Immature natural killer cell (primary cell): ENCODE measurements at places on chromosomes 13 and 19.

GRCh38 chr19:13228561-13228960 is 78.3 kb downstream of the IER2 start:
- no peak for DNase-seq

- DNase-seq = no peak
Measured at GRCh38 chr19:55581145-55581822, 636 bp upstream of the ZNF579 start.

DNA sequence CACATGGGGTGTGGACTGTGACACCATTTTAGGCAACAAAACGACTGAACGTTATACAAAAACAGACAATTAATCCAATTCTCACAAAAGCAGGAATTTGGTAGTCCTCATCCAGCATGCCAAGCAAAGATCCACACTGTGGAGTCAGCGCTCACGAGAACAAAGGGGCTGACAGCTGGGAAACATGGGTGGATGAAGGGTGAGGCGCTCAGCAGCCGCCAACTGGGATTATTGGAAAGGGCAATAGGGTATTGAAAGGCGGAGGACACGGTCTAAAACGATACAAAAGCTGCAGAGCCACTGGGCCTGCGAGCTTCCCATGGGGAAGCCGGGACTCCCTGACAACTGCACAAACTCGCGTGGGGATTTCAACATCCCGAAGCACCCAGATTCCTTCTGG is 4.7 kb upstream of the ZNF813 start:
- DNase-seq = no peak

DNA sequence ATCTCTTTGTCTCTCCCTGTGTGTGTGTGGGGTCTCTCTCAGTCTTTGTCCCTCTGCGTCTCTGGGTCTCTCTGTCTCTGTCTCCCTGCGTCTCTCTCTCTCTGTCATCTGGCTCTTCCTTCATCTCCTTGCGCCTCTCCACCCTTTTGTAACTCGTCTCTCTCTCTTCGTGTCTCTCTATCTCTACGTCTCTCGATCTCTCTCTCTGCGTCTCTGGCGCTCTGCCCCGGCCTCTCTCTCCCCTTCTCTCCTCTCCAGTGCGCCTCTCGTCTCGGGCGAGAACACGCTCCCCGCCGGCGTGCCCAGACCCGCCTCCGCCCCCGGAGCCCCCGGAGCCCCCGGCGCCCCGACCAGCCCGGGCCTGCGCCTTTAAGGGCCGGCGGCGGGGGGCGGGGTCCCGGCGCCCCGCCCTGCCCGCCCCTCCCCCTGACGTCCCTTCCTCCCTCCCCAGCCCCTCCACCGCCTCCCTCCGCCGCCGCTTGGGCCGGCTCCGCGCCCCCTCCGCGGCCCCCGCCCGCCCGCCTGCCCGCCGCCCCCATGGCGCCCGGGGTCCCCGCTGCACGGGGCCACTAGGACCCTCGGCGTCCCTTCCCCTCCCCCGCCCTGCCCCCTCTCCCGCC is at the start of gene MARK4:
MARK4 (plus strand) TSS at position 440 of the 620 bp plus-strand sequence. CDS start 318 bp downstream, outside the sequence.
- peak; percentile 57 for DNase-seq

DNA sequence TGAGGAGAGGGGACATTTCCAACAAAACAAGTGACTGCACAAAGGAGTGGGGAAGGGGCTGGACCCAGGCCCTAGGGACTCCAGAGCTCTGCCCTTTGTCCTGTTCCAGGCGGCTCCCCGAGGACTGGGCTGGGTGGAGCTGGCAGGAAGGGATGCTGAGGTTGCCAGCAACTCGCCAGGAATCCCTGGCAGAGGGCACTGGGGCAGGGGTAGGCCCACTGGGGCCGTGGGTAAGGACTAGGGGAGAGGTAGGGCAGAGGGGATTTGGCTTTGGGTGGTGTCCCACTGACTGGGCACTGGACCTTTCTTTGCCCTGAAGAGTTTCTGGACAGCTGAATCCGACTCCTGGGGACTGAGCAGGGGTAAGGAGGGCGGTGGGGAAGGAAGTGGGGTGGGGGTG is 7.9 kb downstream of the LIPE start:
- no peak for DNase-seq

- DNase-seq = no peak
Measured at GRCh38 chr13:111616203-111616602, 295.8 kb downstream of the TEX29 start.

GRCh38 chr19:49878744-49879070 is 1.2 kb downstream of the TBC1D17 start:
- DNase-seq = no peak

DNA sequence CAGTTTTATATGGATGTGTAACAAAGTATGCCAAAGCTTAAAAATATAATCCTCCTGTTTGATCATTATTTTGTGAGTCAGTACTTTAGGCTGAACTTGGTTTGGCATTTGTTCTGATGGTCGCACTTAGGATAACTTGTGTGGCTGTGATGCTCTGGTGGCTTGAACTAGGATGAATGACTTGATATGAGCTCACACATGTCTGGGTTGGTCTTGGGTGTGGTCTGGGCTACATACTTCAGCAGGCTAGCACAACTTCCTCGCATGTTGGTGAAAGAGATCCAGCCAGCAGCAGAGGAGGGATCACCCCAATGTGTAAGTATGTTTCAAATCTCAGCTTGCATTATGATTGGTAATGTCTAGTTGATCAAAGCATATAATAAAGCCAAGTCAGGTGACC is 969.1 kb upstream of the PCDH9 start:
- DNase-seq = no peak

- no peak for DNase-seq
Measured at GRCh38 chr13:99062593-99062992, 84.7 kb upstream of the DOCK9 start.

DNA sequence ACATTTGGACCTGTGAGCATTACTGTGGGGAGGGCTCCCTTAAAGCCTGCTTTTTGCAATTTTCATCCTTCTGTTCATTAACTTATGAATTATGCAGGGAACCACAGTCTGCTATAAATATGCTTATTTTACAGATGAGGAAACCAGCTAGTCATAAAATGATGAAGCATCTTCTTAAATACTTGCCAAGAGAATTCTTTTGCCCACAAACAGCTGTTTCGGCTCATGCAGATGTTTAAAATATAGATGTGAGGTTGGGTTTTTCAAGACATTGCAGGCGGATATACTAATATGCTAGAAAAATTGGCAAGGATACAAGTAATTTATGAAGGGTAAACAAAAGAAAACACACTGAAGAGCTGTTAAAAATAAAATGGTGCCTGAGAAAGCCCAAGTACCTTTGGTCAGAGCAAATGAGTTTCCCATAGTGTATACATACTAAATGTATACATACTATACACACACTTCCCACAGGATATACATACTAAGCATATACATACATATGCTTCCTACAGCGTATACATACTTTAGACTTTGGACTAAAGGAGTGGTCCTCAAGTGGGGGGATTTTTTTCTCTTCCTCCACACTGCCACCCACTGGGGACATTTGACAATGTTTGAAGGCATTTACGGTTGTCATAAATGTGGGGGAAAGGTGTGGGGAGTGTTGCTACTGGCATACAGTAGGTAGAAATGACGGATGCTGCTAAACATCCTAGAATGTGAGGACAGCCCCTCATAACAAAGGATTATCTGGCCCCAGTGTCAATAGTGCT is 164.9 kb upstream of the CSNK1A1L start:
- DNase-seq = no peak

GRCh38 chr19:57558525-57558924 is 1.1 kb downstream of the ZNF550 start:
- no peak for DNase-seq

DNA sequence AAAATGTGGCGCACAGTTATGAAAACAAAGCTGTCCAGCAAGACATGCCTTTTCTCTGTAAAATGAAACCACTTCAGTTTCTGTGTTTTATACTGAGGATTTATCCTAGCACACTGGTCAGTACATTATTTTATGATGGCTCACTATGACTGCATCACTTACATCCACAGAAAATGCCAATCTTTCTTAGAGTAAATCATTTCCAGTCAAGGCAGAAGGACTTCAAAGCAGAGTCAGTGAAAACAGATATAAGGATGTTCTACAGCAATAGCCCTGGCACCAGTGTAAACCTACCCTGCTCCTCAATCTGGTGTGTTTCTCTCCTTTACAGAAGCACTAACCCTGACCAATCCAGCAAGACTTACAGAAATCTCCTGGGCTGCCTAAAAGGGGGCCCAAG is 473.5 kb downstream of the GPC6 start:
- DNase-seq = no peak

- no peak for DNase-seq
Measured at GRCh38 chr13:28455580-28456194, 39.2 kb downstream of the FLT1 start.

GRCh38 chr19:5524081-5524480 is 43.7 kb downstream of the TINCR start:
- DNase-seq = no peak

GRCh38 chr13:33362986-33363727 is 77.6 kb upstream of the STARD13 start:
- no peak for DNase-seq

GRCh38 chr19:39814595-39814994 is 19.4 kb downstream of the DYRK1B start:
- DNase-seq = no peak

DNA sequence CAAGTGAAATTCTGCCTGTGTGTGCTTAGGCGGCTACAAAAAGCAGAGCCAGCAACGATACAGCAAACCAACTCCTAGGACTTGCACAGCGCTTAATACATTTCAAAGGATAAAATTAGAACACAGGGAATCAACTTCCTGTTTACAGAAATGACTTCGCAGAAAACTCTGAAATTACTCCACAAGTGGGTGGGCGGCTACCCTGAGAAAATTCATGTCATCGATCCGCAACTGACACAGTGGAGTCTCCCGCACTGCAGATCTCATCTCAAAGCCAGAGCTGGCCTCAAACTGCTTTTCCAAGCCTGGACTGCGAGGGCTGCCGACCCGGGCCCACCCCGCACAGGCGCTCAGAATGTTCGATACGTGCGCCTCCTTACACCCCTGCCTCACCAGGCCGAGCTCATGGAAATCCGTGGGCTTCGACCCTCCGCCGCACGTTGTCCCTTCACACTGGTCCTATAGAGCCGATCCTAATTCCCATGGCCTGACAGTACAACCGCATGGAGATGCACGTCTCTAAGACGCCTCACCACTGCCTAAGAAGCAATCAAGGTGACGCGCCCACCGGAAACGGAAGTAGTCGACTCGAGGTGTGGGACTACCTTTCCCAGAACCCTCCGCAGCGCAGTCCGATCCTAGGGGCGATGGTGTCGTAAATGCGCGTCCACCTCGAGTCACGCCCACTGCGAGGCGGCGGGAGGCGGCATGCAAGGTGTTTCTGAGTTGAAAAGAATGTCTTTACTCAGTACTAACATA is at the start of gene ZNF229:
ZNF229 (minus strand) TSS at position 557 of the 759 bp plus-strand sequence. CDS start 5,625 bp downstream, outside the sequence.
- peak; percentile 38 for DNase-seq

- DNase-seq = no peak
Measured at GRCh38 chr13:48443442-48444208, 30.7 kb upstream of the LPAR6 start.

- DNase-seq = no peak
Measured at GRCh38 chr13:50389726-50390125, 374.5 kb downstream of the KCNRG start.

DNA sequence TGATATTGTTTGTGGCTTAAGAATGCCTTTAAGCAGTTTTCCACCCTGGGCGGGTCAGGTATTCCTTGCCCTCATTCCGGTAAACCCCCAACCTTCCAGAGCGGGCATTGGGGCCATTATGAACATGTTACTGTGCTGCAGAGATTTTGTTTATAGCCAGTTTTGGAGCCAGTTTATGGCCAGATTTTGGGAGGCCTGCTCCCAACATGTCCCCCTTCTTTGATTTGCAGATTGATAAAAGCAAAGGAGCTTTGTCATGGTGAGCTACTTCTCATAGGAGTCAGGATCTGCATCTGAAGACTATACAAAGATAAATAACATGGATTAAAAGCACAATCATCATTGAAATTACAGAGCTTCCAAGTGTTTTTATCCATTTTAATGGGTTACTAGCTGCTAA is 36.9 kb upstream of the ZNF562 start:
- DNase-seq = no peak

DNA sequence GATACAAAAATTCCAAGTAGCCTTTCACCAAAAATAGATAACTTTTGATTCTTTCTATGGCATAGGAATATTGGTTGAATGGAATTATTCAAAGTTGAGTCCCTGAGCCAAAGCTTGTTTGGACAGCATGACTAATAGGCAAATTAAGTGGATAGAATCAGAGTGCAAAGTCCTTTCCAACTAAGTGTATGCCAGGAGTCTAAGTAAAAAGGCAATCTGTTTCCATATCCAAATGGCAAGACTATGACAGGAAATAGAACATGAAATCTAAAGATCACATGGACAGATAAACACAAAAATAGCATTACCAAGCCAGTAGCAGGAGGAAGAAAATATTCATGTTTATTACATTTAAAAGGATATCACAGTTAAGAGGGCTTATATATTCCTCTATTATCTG is 804.6 kb downstream of the SLITRK6 start:
- DNase-seq = no peak

DNA sequence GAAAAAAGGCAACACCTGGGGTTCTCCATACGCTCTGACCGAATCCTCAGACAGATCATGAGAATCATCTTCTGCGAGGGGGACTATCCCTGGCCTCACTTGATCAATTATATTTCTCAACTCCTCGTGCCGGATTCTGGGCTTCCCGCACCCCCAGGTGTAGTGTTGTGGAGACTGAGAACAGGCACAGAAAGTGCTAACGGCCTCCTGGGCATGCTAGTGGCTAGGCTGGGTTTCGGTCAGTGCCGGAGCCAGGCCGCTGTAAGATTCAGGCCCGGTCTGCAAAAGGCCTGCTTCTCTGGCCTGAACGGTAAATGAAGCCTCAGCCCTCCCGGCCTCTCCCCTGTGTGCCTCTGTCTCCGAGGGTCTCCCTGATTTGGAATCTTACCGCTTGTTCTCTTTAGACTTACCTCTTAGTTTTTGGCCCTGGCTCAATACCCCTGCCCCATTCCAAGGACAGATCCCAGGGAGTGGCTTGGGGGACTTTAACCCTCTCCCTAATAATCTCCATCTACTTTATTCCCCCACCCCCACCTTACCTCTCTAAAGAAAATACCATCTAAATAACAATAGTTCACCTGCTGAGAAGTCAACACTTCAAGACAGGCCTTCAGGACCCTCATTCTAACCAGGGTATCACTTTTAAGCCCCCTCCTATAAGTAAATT is 79.0 kb upstream of the MEDAG start:
- DNase-seq = no peak
